ENCODE measurements at places on chromosomes 3 and 15. TPM values are rescaled to one million over a fixed set of nuclear protein-coding genes. Genes with fewer than 3 reads are reported as not detected.

- H3K27ac ChIP-seq: no peak overlapping the region
- no peak for DNase-seq
- H3K4me3 ChIP-seq: no peak overlapping the region
- no peaks in the 10 kb centered on the region for H3K4me1 ChIP-seq
- H3K27me3 ChIP-seq: peaks cover 24% of the 10 kb centered on the region
These were observed 30.1 kb upstream of the MTMR14 start for GRCh38 chr3:9619180-9619579.

Gene HHATL
- total RNA-seq: not detected

DNA sequence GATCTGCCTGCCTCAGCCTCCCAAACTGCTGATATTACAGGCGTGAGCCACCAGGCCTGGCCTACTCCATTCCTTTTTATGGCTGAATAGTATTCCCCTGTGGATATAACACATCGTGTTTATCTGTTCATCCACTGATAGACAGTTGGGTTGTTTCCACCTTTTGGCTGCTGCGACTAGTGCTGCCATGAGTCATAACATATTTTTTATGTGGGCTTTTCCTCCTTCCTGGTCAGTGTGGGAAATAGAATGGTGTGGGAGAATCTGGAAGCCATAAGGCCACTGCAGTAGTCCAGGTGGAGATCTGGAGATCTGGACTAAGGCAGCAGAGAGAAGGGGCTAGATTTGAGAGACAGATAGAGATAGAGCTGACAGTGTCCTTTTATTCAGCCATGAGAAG lies 16.2 kb downstream of the LCMT2 start:
- no peaks in the 10 kb centered on the region for H3K36me3 ChIP-seq
- no peak overlapping the region for H3K27ac ChIP-seq

Gene CADPS
- total RNA-seq: not detected

- peaks cover 2% of the 10 kb centered on the region for H3K27me3 ChIP-seq
- no peak overlapping the region for H3K27ac ChIP-seq
- no peak for DNase-seq
- no peaks in the 10 kb centered on the region for H3K36me3 ChIP-seq
These were observed 10.1 kb upstream of the DCP1A start for GRCh38 chr3:53357458-53357857.

Gene RAB7A
- 330 TPM for total RNA-seq

Gene NPAP1
- total RNA-seq: not detected

- H3K27me3 ChIP-seq: peaks cover 17% of the 10 kb centered on the region
- no peak for DNase-seq
- peaks cover 86% of the 10 kb centered on the region for H3K36me3 ChIP-seq
- peaks cover 92% of the 10 kb centered on the region for H3K4me1 ChIP-seq
These were observed 127.6 kb downstream of the DUT start for GRCh38 chr15:48458876-48459275.

GRCh38 chr3:152760591-152760990 lies 74.3 kb upstream of the P2RY1 start:
- H3K4me3 ChIP-seq: no peak overlapping the region
- H3K27me3 ChIP-seq: no peaks in the 10 kb centered on the region
- peaks cover 8% of the 10 kb centered on the region for H3K36me3 ChIP-seq
- H3K4me1 ChIP-seq: no peaks in the 10 kb centered on the region

Gene NTRK3
- total RNA-seq: not detected

GRCh38 chr15:43968551-43968950 lies 141.7 kb downstream of the WDR76 start:
- no peak for DNase-seq
- no peak overlapping the region for H3K27ac ChIP-seq
- H3K4me1 ChIP-seq: peaks cover 16% of the 10 kb centered on the region
- no peaks in the 10 kb centered on the region for H3K36me3 ChIP-seq

Gene ARHGEF26
- 0.05 TPM for total RNA-seq

- no peak overlapping the region for H3K27ac ChIP-seq
- peaks cover 10% of the 10 kb centered on the region for H3K27me3 ChIP-seq
- H3K4me1 ChIP-seq: peaks cover 28% of the 10 kb centered on the region
These were observed 891 bp downstream of the AHSG start for GRCh38 chr3:186613637-186614265.

GRCh38 chr15:52559575-52559974 lies 9.3 kb downstream of the ARPP19 start:
- peaks cover 77% of the 10 kb centered on the region for H3K4me1 ChIP-seq
- H3K36me3 ChIP-seq: peaks cover 15% of the 10 kb centered on the region
- peak; percentile 19 for DNase-seq
- no peak overlapping the region for H3K4me3 ChIP-seq
- H3K27ac ChIP-seq: peak overlapping the region; percentile 88
- no peaks in the 10 kb centered on the region for H3K27me3 ChIP-seq

DNA sequence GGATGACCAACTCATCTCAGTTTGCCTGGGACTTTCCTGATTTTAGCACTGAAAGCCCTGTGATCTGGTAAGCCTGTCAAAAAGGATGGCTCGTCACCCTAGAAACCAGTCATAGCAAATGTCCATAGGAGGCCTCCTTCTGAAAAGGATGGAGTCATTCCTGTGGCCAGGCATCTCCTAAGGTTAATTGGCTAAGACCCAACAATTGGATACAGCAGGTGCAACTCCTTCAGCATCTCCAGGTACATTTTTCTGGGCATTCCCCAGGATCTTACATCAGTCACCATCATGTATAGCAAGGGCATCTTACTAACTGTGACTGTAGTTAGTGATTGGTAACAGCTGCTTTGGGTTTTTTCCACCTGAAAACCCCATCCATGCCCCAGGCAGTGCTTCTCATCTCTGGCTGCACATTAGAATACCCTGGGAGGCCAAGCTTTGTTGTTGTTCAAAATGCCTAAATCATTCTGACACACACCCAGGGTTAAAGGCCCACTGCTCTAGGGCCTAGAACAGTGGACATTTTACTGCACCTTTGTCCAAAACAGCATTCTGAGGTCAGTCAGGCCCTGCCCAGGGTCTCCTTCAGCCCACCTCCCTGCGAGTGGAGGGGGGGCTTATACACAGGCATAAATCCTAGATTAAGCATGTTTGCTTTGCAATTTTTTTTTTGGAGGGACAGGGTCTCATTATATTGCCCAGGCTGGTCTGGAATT lies 28.3 kb upstream of the GALNT15 start:
- H3K4me1 ChIP-seq: peaks cover 45% of the 10 kb centered on the region
- H3K4me3 ChIP-seq: no peak overlapping the region
- no peak overlapping the region for H3K27ac ChIP-seq
- peaks cover 20% of the 10 kb centered on the region for H3K36me3 ChIP-seq
- H3K27me3 ChIP-seq: peaks cover 2% of the 10 kb centered on the region

GRCh38 chr15:96381463-96381862 lies 51.0 kb downstream of the NR2F2 start:
- DNase-seq: no peak
- no peaks in the 10 kb centered on the region for H3K4me1 ChIP-seq
- no peaks in the 10 kb centered on the region for H3K27me3 ChIP-seq

Gene ADGRG7
- not detected for total RNA-seq

GRCh38 chr3:8529181-8529637 lies 27.6 kb downstream of the LMCD1 start:
- peaks cover 48% of the 10 kb centered on the region for H3K4me1 ChIP-seq
- no peak overlapping the region for H3K4me3 ChIP-seq
- H3K27ac ChIP-seq: peak overlapping the region; percentile 32
- peak; percentile 25 for DNase-seq
- H3K27me3 ChIP-seq: no peaks in the 10 kb centered on the region

DNA sequence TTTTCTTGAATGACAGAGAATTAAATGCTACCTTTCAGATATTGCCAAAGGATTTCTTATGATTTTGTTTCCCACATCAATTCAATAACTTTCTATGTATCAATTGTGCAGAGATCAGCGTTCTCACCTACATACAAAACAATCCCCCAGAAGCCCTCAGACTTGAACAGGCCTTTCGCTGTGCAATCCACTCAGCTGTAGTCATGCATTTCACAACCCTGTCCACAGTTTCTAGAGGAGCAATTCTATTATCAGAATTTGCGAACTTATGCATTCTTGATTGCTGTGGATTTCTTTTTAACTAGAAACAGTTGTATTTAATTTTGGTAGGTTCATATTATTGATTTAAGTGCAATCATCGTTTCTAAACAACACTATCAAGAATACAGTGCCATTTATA lies 13.7 kb upstream of the ALCAM start:
- peak overlapping the region; percentile 94 for H3K27ac ChIP-seq
- H3K4me1 ChIP-seq: peaks cover 96% of the 10 kb centered on the region
- no peaks in the 10 kb centered on the region for H3K27me3 ChIP-seq
- H3K36me3 ChIP-seq: peaks cover 4% of the 10 kb centered on the region

DNA sequence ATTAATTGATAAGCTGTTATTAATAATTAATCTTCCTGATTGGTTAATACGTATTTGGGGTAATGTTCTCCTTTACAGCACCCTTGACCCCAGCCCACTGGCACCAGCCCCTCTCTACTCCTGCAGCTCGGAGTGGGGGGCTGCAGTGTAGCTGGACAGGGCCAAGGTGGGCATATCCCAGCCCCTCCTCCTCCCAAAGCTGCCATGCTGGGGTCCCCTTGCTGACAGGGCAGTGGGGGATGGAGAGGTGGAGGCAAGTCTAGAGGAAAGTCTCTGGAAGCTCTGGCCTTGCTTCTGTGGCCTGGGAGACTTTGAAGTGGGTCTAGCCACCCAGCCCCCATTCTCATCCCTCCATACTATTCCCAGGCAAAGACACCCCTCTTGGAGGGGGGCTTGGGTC lies 35.8 kb downstream of the HCN4 start:
- H3K27ac ChIP-seq: no peak overlapping the region
- H3K4me1 ChIP-seq: no peaks in the 10 kb centered on the region
- no peaks in the 10 kb centered on the region for H3K36me3 ChIP-seq
- peaks cover 32% of the 10 kb centered on the region for H3K27me3 ChIP-seq

DNA sequence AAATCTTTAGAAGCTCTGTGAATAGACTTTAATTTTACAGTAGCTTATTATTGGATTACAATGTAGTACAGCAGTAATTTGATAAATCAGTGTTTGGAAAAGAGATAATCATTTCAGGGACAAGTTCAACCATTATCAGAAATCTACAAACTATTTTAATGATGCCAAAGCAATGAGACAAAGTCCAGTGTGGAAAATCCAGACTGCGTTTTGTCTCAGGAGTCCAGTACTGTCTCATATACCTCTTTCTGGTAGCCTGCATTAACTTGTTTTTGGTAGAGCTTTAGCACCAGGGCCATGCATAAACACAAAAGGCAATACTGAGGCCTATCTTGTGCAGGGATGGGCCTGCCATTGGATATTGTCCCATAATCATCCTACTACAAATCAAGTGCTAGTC lies 19.7 kb downstream of the ACKR4 start:
- H3K27me3 ChIP-seq: no peaks in the 10 kb centered on the region
- H3K36me3 ChIP-seq: peaks cover 49% of the 10 kb centered on the region
- no peak for DNase-seq
- H3K4me3 ChIP-seq: no peak overlapping the region
- H3K4me1 ChIP-seq: peaks cover 28% of the 10 kb centered on the region

Gene IL5RA
- total RNA-seq: not detected

Gene LRRC15
- 188 TPM for total RNA-seq

- H3K27me3 ChIP-seq: peaks cover 3% of the 10 kb centered on the region
- no peak overlapping the region for H3K27ac ChIP-seq
- no peaks in the 10 kb centered on the region for H3K4me1 ChIP-seq
These were observed 1073.1 kb downstream of the EPHA3 start for GRCh38 chr3:90180543-90180942.

Gene FAM131A
- 11.3 TPM for total RNA-seq

Gene MAGEL2
- total RNA-seq: 0.11 TPM

GRCh38 chr3:123447416-123447748 lies 1.5 kb downstream of the ADCY5 start:
- DNase-seq: no peak
- H3K36me3 ChIP-seq: peaks cover 5% of the 10 kb centered on the region
- no peak overlapping the region for H3K4me3 ChIP-seq

GRCh38 chr15:60733196-60733595 lies 254.3 kb upstream of the ICE2 start:
- DNase-seq: no peak
- peaks cover 18% of the 10 kb centered on the region for H3K36me3 ChIP-seq
- no peak overlapping the region for H3K27ac ChIP-seq
- H3K4me3 ChIP-seq: no peak overlapping the region
- peaks cover 8% of the 10 kb centered on the region for H3K27me3 ChIP-seq
- no peaks in the 10 kb centered on the region for H3K4me1 ChIP-seq

GRCh38 chr3:165749821-165750220 lies 87.4 kb downstream of the BCHE start:
- H3K4me3 ChIP-seq: no peak overlapping the region
- H3K27me3 ChIP-seq: no peaks in the 10 kb centered on the region
- no peak for DNase-seq
- H3K4me1 ChIP-seq: no peaks in the 10 kb centered on the region

Gene CERS3
- total RNA-seq: not detected

GRCh38 chr3:134136604-134137003 lies 106.9 kb upstream of the SLCO2A1 start:
- no peak overlapping the region for H3K4me3 ChIP-seq
- DNase-seq: no peak
- no peak overlapping the region for H3K27ac ChIP-seq
- H3K27me3 ChIP-seq: no peaks in the 10 kb centered on the region
- H3K36me3 ChIP-seq: peaks cover 31% of the 10 kb centered on the region

- no peak for DNase-seq
- no peak overlapping the region for H3K27ac ChIP-seq
- no peaks in the 10 kb centered on the region for H3K36me3 ChIP-seq
- H3K4me3 ChIP-seq: no peak overlapping the region
- H3K4me1 ChIP-seq: peaks cover 11% of the 10 kb centered on the region
- peaks cover 44% of the 10 kb centered on the region for H3K27me3 ChIP-seq
These were observed 31.5 kb downstream of the SRGAP3 start for GRCh38 chr3:9217784-9218513.

Data from HFFc6 (cell line).